ENCODE measurements at places on chromosomes 5 and 9.
A peak's percentile ranks its signal among the peaks of the same experiment; 100 is the strongest.

GRCh38 chr9:117763314-117763713, 59.1 kb downstream of the TLR4 start:
- DNase-seq: peak; percentile 75

DNA sequence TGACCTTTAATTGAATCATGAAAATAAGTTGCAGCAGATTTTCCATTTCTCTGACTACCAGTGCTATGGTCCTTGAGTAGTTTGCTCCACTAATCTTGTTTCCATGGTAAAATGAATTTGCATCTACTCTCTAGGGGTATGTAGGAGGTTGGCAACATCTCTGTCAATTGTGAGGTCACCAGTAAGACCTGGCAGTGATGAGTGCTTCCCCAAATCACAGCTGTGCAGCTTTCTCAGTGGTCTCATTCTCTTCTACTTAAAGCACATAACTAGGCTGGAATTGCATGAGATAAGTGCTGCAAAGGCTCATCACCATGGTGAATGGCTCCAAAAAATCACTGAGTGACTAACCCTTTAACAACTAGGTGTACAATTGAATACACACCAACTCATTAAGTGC, 36.3 kb downstream of the ADAMTS19 start:
- no peak for DNase-seq

DNA sequence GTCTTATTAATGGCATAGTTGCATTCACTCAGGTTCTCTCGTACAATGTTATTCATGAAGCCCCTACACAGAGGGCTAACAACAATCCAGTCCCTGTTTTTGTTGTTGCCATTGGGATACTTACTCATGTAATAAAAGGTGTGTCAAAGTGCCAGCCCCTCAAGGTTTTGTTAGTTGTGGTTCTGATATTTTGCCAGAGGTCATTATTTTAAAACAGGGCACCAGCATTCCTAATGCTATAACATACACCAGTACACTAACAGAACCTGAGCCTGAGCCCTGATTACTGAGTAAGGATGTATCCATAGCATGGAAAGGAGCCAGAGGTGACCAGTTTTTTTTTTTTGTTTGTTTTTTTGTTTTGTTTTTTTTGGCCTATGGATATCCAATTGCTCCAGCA, 50.2 kb downstream of the SMC2 start:
- no peak for DNase-seq

DNA sequence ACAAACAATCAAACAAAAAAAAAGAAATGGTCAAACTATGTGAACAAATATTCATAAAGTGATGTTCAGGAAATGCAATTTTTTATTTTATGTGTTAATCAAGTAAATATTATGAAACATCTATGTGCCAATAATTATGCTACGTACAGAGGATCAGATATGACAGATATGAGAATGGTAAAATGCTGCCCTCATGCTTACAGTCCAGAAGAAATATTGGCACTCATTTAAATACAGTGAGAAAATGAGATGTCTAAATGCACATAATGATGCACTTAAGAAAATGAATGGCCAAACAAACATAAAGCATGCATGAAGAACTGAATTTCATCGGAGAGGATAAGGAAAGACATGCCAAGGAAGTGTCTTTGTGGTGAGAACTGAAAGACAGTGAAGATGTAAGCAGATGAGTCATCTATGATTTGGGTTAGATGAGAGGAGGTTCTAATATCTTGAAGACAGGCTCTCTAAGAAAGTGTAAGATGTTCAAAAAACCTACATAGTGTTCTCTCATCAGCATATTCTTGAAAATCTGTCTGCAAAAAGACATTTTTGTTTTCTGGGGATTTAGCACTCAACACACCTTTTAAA, 1231.1 kb upstream of the ACO1 start:
- peak; percentile 31 for DNase-seq

DNA sequence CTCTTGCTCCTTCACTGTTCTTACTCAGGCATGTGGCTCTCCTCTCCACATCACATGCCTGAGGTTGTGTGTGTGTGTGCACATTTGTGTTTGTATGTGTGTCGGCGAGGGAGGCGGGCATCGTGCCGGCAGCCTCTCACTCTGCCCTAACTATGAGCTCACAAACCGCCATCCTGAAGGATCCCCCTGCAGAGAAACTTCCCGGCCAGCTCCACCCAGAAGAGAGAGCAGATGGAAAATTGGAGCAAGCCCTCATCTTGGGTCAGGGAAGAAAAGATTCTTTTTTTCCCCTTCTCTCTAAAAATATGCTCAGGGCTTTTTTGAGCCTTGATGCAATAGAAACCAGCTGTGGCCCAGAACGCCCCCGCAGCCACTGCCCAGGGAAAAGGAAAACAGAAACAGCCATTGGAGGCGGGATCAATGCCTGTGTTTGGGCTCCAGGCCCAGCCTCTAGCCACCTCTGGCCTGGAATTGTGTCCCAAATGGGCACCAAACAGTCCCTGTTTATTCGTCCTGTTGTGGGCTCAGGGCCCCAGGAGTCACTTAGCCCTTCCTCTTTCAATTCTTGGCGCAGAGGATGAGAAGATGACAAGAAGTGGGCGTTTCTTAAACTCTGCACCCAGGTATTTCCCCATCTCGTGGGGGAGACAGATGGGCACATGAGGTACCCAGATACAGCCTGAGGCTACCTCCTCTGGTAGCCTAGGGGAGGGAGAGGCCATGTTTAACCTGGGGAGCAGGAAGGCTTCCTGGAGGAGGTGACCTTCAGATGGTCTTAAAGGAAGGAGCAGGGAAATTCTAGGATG, 151.5 kb downstream of the RGS3 start:
- DNase-seq: peak; percentile 65

DNA sequence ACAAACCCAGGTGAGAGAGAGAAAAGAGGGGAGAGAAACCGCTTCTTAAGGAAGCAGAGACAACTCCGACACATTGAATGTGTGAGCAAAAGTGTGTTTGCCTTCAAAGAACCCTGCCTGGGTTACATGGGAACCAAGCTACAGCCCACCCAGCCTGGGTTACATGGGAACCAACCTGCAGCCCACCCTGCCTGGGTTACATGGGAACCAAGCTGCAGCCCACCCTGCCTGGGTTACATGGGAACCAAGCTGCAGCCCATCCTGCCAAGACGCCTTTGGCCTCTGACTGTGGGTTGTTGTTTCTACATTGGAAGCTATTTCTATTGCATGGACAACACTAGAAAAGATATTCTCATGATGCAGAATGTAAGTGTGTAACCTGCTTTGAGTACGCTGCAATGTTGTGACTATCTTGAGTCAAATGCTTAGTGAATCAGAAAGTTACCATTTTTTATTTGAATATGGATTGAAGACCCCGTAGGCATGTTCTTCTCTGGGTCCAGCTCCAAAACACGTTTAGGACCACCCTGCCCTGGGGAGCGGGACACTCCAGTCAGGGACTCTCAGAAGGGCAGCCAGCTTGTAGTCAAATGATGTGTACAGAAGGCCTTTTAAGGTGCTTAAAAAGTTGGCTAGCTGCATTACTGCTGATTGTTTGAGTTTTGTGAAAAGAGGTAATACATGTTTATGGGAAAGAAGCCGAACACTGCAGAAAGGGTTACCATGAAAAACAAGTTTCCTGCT, 39.1 kb upstream of the UNC5A start:
- no peak for DNase-seq

GRCh38 chr9:104110509-104110908, 16.4 kb downstream of the SMC2 start:
- no peak for DNase-seq
